ENCODE measurements at places on chromosomes 6 and 20.

- no peak for DNase-seq
These were observed 140.7 kb downstream of the ZMYND8 start for GRCh38 chr20:47215653-47216397.

DNA sequence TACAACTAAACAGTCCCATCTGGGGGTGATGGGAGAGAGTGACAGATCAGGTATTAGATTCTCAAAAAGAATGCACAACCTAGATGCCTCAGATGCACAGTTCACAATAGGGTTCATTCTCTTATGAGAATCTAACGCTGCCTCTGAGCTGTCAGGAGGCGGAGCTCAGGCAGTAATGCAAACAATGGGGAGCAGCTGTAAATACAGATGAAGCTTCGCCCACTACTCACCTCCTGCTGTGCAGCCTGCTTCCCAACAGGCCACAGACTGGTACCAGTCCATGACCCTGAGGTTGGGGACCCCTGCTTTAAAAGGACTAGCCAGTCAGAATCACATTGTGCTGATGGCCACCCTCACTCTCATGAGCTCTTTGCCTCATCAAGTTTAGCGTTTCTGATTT, 247.0 kb upstream of the KCNQ5 start:
- DNase-seq: no peak

DNA sequence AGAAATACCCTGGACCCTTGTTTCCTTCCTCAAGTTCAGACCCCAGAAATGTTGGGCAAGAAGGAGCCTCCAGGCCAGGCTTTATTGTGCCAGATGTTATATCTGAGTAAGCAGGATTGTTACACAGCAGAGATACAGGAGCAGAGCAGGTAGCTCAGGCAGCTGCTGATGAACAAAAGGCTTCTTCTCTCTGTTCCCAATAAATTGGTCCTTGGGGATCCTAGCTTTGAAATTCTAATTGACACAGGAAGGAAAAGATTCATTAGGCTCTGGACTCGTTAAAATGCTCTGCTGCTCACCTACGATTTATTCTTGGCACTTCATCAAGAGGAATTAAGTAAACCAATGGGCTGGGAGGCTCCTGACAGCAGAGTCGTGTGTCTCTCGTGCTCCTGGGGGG, 54.2 kb downstream of the RALY start:
- DNase-seq: no peak

DNA sequence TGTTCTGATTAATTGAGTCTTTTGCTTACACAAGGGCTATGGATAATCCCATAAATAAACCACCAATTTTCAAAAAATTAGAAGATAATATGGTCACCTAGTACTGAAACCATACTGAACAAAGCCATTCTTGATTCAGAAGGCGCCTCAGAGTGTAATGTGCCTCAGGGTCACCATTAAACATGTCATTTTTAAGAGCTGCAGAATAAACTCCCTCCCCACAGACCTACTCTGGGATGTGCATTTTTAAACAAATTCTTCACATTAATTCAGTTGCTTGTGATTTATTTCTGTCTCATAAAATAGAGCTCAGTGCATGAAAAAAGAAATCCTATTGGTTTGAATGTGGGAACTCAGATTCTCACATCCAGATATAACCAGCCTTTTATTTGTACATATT, 202.1 kb upstream of the HEY2 start:
- no peak for DNase-seq

GRCh38 chr6:155706341-155706740, 250.7 kb upstream of the NOX3 start:
- no peak for DNase-seq

- DNase-seq: no peak
These were observed 4.9 kb upstream of the BEND6 start for GRCh38 chr6:56949925-56950495.

DNA sequence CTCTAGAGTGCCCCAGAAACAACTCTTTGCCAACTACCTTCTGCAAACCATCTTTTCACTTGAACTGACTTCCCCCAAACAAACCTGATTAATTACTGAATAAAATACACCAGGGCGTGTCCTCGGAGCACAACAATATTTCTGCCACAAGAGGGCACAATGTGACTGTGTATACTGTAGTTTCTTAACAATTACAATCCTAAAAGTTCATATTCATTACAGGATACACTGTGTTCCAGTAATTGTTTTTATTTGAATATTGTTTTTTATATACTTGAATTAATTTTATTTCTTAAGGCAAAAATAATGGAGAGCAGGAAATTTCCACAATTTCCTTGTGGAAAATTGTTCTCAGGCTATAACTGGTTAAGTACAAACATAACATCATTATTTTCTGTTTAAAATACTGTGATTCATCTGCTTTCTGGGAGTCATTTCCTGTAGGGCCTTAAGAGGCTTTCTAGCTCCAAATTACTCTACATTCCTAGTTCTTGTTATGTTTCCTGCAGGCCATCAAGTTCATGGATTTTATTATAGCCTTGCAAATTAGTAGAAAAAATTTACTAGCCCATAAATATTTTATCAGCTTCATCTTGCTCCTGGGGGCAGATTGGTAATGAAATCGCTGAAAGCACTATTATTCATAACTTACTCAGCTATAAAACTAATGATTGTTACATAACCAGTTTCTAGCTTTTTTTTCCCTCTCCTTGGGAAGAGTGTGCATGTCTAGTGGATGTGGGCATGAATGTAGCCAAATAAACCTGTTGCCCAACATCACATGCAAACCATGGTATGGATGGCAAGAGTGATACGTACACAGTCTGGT, 51.9 kb upstream of the SLC22A16 start:
- peak; percentile 57 for DNase-seq

GRCh38 chr6:16243055-16243454, 4.7 kb downstream of the GMPR start:
- no peak for DNase-seq

- no peak for DNase-seq
These were observed 682.7 kb downstream of the MAFB start for GRCh38 chr20:40006168-40006860.

DNA sequence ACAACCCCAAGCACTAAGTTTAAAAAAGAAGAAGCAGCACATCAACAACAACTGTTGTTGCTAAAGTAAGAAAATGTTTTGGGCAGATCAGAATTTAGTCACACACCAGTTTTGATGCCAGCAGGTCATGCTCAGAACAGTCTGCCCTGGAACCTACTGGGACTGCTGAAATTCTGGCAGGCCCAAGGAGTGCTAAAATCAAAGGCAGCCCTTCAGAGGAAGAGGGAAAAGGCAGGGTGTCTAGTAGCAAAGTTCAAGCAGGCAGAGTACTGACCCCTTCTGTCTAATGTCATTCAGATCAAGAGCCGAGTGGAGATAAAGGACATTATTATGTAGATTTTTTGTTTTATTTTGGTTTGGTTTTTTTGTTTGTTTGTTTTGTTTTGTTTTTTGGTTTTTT, 96.6 kb upstream of the LOC128125822 start:
- DNase-seq: no peak

GRCh38 chr20:26135325-26136110, 438.9 kb upstream of the ZNF337 start:
- DNase-seq: no peak

DNA sequence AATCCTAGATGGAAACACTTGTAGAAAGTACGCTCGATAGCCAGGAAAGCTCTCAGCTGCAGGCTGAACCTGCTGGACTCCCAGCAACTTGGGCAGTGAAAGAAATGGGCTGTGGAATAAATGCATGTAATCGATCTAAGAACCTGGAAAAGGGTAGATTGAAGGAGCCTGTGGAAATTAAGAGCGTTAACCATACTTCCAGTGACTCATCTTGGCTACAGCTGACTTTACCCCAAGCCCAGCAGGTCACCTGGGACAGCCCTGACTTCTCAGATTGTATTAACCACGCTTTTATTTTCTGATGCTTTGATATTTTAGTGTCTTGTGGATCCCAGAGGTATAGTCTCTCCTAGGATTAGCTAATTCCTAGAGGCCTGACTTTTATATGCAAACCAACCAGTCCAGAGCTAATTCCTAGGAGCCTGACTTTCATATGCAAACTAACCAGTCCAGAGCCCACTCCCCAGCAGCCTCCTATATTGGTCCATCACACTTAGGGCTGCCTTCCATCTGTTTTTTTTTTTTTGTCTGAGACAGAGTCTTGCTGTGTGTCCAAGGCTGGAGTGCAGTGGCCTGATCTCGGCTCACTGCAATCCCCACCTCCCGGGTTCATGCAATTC, 86.3 kb downstream of the GMPR start:
- DNase-seq: no peak

- DNase-seq: no peak
These were observed 34.9 kb downstream of the NHLRC1 start for GRCh38 chr6:18087396-18088165.

DNA sequence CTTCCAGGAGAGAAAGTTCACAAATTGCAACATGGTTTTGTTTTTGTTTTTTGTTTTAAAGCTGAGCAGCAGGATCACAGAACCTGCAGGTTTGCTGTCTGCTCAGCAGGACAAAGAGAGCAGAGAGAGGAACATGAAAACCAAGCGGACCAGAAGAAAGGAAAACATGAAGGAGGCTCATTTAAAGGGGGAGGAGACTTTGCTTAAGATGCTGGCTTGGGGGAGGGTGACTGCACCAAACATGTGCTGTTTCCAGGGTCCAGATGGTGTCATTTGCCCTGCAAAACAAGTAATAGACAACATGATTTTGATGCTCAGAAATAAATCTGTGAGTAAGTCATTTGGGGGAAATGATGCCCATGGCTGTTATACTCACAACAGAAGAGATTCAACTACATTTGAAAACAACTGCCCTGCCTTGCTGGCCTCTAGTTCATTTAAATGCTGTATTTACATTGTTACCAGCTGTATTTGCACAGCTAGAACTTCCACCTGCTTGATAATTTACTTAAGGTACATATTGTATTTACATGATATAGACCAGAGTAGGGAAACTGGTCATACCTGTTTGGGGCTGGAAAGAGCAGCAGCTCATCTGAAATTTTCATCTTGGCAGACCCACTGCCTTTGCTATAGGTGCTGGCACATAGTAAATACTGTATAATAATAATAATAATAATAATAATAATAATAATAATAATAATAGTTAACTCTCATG, 32.2 kb upstream of the CHD6 start:
- no peak for DNase-seq

DNA sequence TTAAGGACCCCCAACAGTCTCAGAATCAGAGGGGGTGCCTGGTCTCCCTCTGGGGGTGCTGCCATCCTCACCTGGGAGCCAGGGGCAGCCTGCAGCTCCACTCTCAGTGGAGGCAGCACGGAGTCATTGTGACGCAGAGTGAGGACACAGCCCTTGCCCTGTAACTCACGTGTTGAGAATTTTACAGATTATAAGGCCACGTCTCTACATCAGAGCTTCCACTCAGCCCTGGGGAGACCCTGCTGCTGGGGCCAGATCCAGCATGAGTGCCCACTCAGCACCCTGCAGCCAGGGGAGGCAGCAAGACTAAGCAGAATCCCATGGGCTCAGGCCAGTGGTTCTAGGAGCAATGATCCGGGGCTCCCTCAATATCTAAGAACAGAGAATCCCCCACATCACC, 137.4 kb upstream of the AFDN start:
- no peak for DNase-seq

- no peak for DNase-seq
These were observed 80.5 kb upstream of the TPD52L1 start for GRCh38 chr6:125073071-125073470.

DNA sequence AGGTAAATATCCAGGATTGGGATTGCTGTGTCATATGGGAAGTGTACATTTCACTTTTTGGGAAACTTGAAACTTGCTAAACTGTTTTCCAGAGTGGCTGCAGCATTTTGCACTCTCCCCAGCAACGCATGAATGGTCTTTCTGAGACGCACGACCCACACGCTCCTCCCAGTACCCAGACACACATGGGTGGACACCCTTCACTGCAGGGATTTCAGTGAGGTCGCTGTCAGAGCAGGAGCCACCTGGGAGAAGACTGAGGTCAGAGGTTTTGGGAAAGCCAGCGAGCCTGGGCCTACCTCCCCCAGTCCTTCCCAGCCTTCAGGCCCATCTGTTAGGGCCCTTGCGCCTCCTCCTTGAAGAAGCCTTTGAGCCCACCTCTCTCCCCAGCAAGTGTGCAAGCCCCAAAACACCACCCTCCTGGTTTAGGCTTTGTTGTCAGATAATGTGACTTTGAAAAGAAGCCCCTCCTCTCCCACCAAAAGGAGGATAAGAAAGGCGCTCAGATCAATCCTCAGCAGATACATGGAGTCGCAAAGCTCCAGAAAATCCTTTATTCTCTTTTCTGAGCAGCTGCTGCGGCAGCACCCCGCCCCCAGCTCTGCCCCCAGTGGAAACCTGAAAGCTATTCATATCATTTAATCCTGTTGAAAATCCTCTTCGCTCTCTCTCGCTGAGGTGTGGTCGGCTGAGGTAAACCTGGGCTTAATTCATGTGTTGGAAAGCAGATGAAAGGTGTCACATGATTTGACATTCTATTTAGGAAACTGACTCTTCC, 12.7 kb upstream of the JAG1 start:
- no peak for DNase-seq

- DNase-seq: no peak
These were observed 20.2 kb downstream of the EYA2 start for GRCh38 chr20:46914789-46915379.

- DNase-seq: no peak
These were observed 28.9 kb downstream of the VEGFA start for GRCh38 chr6:43798688-43799444.

DNA sequence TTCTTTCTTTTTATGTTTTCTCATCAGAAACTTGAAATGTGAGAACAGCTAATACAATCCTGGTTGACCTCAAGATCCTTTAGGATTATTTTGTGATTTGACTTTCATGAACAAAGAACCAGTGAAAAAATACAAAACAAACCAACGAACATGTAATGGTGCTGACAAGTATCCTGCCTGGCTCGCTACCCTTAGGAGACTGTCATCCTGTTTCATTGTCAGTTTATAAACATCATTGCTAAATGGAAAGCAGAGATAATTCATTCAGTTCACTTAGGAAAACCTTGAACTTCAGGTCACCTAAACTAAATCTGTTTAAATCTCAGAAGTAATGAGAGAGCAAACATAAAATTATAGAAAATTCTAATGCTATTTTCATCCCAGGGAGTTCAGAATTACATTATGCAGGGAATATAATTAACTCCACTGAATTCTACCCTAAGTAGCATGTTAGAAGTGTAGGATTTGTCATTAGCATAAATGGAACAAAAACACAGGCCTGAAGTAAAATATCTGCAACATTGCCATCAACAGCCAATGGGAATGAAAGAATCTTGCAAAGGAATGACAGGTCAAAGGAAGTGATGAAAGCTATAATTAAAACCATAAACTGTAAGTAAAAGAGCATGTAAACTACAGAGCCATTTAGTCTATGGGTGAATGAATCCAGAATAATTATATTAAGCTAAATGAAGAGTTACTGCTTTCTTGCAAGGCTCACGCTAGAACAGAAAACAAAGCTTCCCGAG, 401.2 kb upstream of the MANEA start:
- DNase-seq: no peak

DNA sequence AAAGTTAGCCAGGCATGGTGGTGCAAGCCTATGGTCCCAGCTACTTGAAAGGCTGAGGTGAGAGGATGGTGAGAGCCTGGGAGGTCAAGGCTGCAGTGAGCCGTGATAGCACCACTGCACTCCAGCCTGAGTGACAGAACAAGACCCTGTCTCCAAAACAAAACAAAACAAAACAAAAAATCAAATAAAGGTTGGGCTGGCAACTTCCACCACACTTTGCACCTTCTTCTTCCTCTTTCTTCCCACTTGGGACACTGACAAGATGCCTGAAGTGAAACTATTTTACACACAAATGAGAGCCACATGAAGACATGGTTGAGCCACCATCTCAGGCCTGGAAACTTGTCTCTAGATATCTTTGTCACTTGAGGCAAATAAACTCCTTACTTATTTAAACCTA, 53.8 kb upstream of the CCDC28A start:
- no peak for DNase-seq

Data from effector memory CD8-positive, alpha-beta T cell (primary cell).